ENCODE measurements at places on chromosomes 13 and 19.

DNA sequence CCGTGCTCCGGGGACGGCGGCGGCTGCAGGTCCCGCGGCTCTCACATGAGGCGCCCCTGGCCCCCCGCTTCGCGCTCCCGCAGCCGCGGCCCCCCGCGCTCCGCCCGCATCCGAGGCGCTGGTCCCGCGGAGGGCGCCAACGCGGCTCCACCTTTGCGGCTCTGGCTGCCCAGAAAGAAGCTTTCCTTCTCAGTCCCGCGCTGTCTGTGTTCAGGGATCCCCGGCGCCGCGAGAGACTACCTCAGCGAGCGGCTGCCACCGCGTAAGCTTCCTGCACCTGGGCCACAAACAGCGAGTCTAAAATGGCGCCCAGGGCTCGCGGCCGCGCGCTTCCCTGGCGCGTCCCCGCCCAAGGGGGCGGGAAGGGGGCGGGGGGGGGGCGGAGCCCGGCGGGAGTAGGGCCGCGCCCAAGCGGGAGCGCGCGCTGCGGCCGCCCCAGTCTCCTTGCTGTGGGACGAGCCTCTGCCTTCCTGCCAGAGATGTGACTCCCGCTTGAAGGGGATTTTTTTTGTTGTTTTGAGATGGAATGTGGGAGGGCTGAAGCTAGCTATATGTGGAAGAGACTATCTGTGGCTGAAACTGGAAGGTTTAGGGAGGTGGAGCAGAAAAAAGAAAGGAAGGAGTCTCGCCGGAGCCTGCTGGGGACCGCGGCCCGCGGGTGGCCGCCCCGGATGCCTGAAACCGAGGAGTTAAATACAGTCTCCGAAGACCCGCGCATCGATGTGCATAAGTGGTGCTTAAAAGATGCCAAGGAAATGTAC is at the start of gene FBXL3:
FBXL3 (minus strand) TSS at position 299 of the 761 bp plus-strand sequence. CDS start 5,299 bp downstream, outside the sequence.
- H3K36me3 ChIP-seq, result no peaks in the 10 kb centered on the region
- peaks cover 49% of the 10 kb centered on the region for H3K4me1 ChIP-seq
- H3K27ac ChIP-seq, result peak within 1 kb of the TSS; percentile 92
- H3K27me3 ChIP-seq, result no peaks in the 10 kb centered on the region

DNA sequence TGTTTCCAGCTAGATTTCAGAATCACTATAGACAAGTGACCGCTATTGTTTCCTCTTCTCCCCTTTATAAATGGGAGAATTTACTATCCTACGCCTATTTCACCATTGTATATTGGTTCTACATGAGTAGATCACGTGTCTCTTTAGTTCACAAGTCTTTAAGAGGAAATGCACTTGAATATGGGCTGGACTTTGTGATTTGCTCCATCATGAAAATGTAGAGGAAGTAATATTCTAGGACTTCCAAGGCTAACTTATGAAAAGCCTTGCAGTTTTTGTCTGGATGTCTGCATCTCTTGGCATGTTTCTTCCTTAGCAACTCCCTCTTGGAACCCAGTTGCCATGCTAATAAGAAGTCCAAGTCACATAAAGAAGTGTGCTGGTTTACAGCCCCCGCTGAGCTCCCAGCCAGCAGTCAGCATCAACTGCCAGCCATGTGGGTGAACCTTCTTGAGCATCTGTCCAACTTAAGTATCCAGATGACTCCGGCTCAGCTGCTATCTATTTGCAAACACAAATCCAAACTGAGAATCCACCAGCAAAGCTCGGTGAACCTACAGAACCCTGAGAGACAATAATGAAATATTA is 4.8 kb upstream of the FBXL3 start:
- H3K27me3 ChIP-seq, result no peaks in the 10 kb centered on the region
- no peak overlapping the region for H3K4me3 ChIP-seq
- peaks cover 8% of the 10 kb centered on the region for H3K4me1 ChIP-seq
- no peak overlapping the region for H3K27ac ChIP-seq
- no peaks in the 10 kb centered on the region for H3K36me3 ChIP-seq
- DNase-seq, result no peak

DNA sequence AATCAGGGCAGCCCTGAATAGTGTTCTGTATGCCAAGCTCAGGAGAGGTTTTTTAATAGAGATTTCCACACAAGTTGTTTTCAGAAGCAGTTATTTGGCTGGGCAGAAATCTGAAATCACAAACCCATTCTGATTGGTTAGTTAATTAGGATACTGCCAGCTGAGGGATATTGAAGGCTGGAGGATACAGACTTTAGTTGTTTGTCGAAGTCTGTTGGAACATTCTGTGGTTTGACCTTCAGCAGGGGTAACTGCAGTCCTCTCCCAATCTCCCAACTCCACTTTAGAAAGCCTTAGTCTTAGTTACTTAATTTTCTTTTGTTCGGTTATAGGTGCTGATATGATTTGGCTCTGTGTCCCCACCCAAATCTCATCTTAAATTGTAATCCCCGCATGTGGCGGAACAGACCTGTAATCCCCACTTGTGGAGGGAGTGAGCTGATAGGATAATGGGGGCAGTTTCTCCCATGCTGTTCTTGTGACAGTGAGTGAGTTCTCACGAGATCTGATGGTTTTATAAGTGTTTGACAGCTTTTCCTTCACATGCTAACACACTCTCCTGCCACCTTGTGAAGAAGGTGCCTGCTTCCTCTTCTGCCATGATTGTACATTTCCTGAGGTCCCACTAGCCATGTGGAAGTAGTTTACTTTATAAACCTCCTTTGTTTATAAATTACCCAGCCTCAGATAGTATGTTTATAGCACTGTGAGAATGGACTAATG is 169.2 kb downstream of the GPC5 start:
- H3K27me3 ChIP-seq, result no peaks in the 10 kb centered on the region
- H3K4me1 ChIP-seq, result no peaks in the 10 kb centered on the region
- no peaks in the 10 kb centered on the region for H3K36me3 ChIP-seq
- DNase-seq, result no peak
- H3K4me3 ChIP-seq, result no peak overlapping the region

GRCh38 chr13:99897076-99897440 is 74.5 kb downstream of the ZIC5 start:
- H3K4me1 ChIP-seq, result peaks cover 7% of the 10 kb centered on the region
- H3K36me3 ChIP-seq, result no peaks in the 10 kb centered on the region
- DNase-seq, result no peak
- H3K27ac ChIP-seq, result no peak overlapping the region

GRCh38 chr19:42985588-42985987 is 40.7 kb downstream of the PSG11 start:
- H3K27ac ChIP-seq, result no peak overlapping the region
- no peak overlapping the region for H3K4me3 ChIP-seq
- no peaks in the 10 kb centered on the region for H3K36me3 ChIP-seq
- DNase-seq, result no peak
- H3K4me1 ChIP-seq, result no peaks in the 10 kb centered on the region

DNA sequence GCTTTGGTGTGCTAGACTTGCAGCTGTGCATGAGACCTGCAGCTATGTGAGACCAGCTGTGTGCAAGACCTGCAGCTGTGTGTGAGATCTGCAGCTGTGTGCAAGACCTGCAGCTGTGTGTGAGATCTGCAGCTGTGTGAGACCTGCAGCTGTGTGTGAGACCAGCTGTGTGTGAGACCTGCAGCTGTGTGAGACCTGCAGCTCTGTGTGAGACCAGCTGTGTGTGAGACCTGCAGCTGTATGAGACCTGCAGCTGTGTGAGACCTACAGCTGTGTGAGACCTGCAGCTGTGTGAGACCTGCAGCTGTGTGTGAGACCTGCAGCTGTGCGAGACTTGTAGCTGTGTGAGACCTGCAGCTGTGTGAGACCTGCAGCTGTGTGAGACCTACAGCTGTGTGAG is 6.7 kb upstream of the DCUN1D2 start:
- H3K27me3 ChIP-seq, result no peaks in the 10 kb centered on the region
- H3K4me1 ChIP-seq, result peaks cover 10% of the 10 kb centered on the region
- H3K4me3 ChIP-seq, result no peak overlapping the region
- H3K36me3 ChIP-seq, result peaks cover 28% of the 10 kb centered on the region
- no peak for DNase-seq

DNA sequence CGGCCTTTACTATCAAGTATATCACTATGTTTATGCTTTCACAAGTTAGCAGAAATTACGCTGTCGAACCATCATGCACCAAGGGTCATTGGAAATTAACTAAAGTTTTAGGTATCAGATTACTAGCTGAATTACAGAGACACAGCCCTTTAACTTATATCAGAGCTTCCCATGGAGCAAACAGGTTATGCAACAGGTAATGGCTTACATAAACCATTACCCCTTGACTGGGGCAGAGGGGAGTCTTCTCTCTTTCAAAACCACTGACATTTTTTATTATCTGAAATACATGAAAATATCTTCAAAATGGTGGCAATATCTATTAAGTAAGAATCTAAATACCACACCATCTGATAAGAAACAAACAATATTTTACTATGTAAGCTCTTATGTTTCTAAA is 1692.9 kb upstream of the SLC10A2 start:
- H3K36me3 ChIP-seq, result no peaks in the 10 kb centered on the region
- H3K4me1 ChIP-seq, result no peaks in the 10 kb centered on the region
- no peaks in the 10 kb centered on the region for H3K27me3 ChIP-seq

DNA sequence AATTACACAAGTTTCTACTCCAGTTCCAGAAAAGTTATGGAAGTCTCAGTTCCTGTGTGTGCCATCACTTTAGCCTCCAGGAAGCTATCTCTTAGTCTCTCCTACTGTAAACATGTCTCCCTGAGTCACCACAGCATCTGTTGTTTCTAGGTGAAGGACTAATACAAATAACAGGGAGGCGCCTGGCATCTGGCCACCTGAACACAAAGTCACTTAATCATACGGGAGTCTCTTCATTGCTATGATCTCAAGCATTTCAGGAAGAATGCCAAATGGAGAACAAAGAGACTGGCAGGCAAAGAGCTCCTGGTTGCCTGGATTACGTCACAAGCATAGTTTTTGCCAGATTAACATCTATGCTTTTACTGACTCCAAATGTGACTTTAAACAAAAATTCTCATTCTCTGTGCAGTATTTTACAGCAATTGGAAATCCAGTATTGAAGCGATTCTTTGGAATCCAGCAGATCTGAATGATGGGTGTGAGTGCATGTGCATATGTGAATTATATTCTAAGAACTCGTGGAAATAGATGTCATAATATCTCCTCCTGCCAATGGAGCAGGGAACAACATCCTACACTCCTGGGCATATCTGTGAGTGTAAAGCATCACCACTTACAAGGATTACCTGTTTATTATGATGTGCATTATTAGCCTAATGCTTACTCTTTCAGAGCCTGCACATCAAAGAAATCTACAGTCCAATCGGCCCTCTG is 572.8 kb downstream of the PCDH9 start:
- H3K4me1 ChIP-seq, result no peaks in the 10 kb centered on the region
- H3K27me3 ChIP-seq, result no peaks in the 10 kb centered on the region
- H3K36me3 ChIP-seq, result no peaks in the 10 kb centered on the region
- H3K27ac ChIP-seq, result no peak overlapping the region
- H3K4me3 ChIP-seq, result no peak overlapping the region

DNA sequence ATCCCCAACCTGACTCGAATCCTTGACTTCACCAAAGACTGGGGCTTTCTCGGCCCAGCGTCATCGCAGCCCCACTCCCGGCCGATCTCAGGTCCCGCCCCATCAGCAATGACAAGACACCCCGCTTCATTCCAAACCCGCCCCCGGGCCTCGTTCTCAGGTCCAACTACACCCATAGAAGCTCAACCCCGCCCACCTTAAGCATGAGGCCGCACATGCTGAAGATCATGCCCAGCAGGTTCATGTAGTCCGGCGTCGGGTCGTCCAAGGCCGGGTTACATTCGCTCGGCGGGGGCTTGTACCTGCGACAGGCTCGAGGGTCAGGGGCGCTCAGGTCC is 2.3 kb downstream of the WDR83 start:
- peaks cover 43% of the 10 kb centered on the region for H3K4me1 ChIP-seq
- H3K4me3 ChIP-seq, result peak overlapping the region; percentile 71
- peaks cover 3% of the 10 kb centered on the region for H3K36me3 ChIP-seq
- peak overlapping the region; percentile 86 for H3K27ac ChIP-seq
- DNase-seq, result peak; percentile 64

- no peak for DNase-seq
- no peaks in the 10 kb centered on the region for H3K36me3 ChIP-seq
These were observed 7.3 kb downstream of the ADGRL1 start for GRCh38 chr19:14198384-14199376.

GRCh38 chr13:84439108-84439507 is 556.8 kb upstream of the SLITRK1 start:
- no peak overlapping the region for H3K27ac ChIP-seq
- H3K36me3 ChIP-seq, result no peaks in the 10 kb centered on the region
- no peak for DNase-seq
- H3K4me3 ChIP-seq, result no peak overlapping the region
- H3K4me1 ChIP-seq, result no peaks in the 10 kb centered on the region

- peaks cover 52% of the 10 kb centered on the region for H3K36me3 ChIP-seq
- DNase-seq, result no peak
- H3K4me1 ChIP-seq, result peaks cover 78% of the 10 kb centered on the region
- H3K27ac ChIP-seq, result peak overlapping the region; percentile 12
- no peak overlapping the region for H3K4me3 ChIP-seq
These were observed 3.3 kb downstream of the RPS19 start for GRCh38 chr19:41863209-41863931.

- no peak overlapping the region for H3K4me3 ChIP-seq
- H3K27me3 ChIP-seq, result no peaks in the 10 kb centered on the region
- H3K36me3 ChIP-seq, result no peaks in the 10 kb centered on the region
- no peak for DNase-seq
- H3K4me1 ChIP-seq, result no peaks in the 10 kb centered on the region
These were observed 49.3 kb downstream of the GNG7 start for GRCh38 chr19:2653218-2653617.

DNA sequence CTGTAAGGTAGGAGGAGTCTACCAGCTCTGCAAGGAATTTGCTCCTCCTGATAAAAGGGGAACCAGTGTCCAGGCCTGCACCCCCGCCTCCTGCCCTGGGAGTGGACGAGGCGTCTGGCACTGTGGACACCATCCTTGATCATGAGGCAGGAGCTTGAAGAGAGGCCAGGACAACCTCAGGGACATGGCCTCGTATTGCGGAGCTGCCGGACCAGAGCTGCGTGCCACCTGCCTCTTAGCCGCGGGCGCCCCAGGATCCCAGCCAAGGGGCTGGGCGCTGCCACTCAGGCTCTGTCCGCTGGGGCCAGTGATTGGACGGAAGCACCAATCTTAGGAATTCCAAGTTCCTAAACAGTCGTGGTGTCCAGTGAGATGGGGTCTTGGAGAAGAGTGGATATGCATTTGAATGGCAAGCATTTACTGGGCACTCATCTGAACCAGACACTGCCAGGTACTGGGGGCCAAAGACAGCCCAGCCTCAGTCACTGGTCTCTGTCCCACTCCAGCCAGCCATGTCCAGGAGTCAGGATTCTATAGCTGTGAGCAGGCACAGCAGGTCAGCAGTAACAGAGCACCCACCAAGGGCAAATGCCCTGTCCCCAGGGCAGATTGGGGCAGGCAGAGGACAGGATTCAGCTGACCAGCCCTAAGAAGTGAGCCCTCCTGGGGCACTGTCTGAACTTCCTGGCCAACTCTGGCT is 39.1 kb upstream of the ANKRD10 start:
- DNase-seq, result no peak
- H3K27ac ChIP-seq, result no peak overlapping the region
- no peak overlapping the region for H3K4me3 ChIP-seq
- H3K4me1 ChIP-seq, result no peaks in the 10 kb centered on the region
- no peaks in the 10 kb centered on the region for H3K36me3 ChIP-seq

All from CD8-positive, alpha-beta memory T cell (primary cell).